Stimulated activated CD8-positive, alpha-beta memory T cell treated with anti-CD3 and anti-CD28 coated beads, Interleukin-7, amount 100 ng/mL, for 24 hours (primary cell): ENCODE measurements at places on chromosomes 5 and 9.

GRCh38 chr5:54700986-54701578, 183.5 kb downstream of the SNX18 start:
- no peak for DNase-seq

DNA sequence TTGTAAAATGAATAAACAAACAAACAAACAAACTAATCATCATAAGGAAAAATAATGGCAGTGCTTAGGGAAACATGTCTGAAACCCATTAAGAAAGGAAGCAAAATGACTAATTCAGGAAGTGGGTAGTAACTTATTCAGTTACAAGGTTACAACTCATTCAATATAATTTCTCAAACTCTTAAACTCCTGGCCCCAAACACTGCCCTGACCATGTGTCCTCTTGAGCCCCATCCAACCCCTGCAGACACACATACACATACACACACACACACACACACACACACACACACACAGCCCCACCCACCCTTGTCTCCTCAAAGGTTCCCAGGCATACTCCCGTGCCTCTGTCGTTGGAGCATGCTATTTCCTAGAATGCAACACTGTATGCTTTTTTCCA, 193.9 kb downstream of the SEC61B start:
- DNase-seq, result no peak

- no peak for DNase-seq
These were observed 22.4 kb upstream of the DEPDC1B start for GRCh38 chr5:60722416-60722815.

GRCh38 chr9:124839612-124840299, 13.5 kb upstream of the WDR38 start:
- DNase-seq, result no peak
